Naive thymus-derived CD8-positive, alpha-beta T cell (primary cell): ENCODE measurements at places on chromosomes 2 and 18. TPM values are rescaled to one million over a fixed set of nuclear protein-coding genes. Genes with fewer than 3 reads are reported as not detected.

DNA sequence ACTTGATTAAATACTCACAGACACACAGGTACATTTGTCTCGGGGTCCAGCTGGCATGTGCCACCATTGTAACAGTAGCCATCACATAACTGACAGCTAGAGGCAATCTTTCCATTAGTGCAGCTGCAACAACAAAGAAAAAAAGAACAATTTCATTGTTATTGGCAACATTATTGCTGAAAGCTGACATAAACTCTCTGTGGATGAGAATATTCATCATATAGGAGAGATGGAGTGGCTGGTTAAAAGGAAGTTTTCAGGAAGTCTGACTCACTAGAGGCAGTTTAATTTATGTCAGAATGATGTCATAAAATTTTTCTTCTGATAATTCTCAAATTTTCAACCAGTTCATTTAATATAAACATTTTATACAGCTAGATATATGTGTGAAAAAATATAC lies 1490.0 kb upstream of the NXPH2 start:
- DNase-seq: no peak

GRCh38 chr2:31277621-31278020 lies 43.7 kb downstream of the EHD3 start:
- DNase-seq: no peak

DNA sequence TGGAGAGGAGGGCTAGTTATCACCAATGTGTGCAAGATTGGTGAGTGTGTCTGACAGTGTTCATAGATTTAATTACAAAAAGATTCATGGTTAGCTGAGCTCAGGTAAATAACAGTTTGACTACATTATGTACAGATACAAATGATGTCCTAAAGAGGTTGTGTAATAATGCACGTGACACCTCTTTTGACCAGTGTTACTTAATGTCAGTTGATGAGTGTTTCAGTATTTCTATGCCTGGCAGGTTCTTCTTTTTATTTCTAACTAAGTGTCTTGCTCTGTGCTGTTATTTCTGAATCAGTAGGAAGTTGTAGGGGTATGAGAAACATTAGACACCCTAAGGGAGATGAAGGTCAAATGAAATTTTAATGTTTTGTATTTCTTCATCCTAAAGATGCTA lies 7.9 kb upstream of the INHBB start:
- DNase-seq: no peak

- DNase-seq: no peak
Observed at GRCh38 chr2:195984923-195985726, 83.5 kb downstream of the DNAH7 start.

Gene PSMD1
- 46.0 TPM for total RNA-seq

Gene RESP18
- not detected for total RNA-seq
